ENCODE measurements at places on chromosomes 7 and 10.

DNA sequence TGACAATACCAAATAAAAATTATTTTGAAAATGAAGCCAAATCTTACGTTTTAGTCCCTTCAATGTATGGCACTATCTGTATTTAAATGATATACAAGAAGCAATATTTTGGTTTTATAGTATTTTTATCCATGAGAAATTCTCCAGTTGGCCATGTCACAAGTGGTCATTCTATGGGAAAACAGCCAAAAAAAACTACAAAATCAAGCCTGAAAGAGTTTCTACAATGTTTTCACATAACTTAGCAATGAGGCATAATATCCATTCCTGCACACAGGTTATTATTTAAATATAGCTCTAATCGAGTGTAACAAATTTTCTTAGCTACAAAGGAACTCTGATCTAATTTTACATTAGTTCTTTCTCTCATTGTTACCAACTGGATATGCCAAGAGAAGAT lies 5.4 kb downstream of the RAB11FIP2 start:
- DNase-seq, result no peak

DNA sequence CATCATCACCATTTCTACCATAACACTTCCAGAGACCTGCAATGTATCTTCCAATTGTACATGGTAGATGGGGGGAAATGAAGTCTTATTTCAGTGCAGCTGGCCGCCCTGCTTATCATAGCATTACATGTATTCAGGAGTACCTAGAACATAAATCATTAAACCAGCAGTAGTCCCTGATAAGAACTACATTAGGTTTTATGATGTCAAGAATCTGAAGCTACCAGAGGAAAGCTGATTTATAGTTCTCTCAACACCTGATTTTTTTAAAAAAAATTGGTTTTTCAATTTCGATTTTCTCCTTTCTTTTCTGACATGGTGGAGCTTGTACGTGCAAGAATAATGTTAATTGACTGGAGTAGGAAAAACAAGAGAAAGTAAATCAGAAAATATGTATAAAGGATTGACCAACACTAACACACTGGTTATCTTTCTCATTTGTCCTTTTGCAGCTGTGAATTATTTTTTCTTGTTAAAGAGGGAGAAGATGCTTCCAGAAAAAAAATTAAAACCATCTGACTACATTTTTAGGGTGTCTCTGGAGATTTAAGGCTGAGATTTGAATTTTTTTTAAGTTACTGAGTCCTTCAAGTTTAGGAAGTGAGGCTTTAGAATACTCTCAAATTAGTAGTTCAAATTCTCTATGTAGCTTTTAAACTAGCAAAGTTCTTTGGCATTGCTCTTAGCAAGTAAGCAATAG lies 59.1 kb downstream of the CSTF2T start:
- DNase-seq, result no peak

DNA sequence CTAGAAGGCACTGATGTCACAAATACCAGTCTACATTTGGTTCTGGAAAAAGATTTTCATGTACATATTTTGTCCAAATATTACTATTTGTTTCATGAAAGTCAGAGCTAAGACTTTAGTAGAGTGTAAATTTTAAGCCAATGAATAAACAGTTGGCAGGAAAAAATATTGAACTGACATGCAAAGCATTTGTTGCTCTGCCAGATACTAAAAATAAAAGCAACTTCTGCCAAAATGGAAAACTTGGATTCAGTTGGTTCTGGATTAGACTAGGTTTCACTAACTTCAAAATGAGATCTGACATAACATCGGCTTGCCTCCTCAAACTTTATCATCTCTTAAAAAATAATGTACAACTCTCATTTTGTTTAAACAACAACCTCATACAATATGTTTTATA lies 34.9 kb downstream of the FAM204A start:
- DNase-seq, result no peak

GRCh38 chr7:29080803-29081202 lies 65.5 kb downstream of the CPVL start:
- DNase-seq, result no peak

DNA sequence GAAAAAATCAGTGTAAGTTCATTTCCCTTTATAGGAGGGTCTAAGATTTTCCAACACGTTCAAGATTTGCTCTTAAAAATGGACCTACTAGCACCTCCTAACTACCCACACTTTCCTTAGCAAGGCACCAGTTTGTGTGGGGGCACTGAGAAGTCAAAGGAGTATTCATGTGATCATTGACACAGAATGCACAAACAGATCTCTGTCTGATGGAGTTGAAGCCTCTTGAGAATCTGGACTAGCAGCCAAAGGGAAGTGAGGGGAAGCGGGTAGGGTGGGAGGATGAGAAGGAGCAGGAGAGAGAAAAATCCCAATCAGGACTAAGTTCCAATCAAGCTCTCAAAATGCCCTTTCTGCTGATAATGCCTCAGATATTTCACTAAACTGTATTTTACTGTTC lies 4.1 kb downstream of the MMS19 start:
- DNase-seq, result no peak

GRCh38 chr10:94102436-94102835 lies 108.7 kb downstream of the PLCE1 start:
- no peak for DNase-seq

DNA sequence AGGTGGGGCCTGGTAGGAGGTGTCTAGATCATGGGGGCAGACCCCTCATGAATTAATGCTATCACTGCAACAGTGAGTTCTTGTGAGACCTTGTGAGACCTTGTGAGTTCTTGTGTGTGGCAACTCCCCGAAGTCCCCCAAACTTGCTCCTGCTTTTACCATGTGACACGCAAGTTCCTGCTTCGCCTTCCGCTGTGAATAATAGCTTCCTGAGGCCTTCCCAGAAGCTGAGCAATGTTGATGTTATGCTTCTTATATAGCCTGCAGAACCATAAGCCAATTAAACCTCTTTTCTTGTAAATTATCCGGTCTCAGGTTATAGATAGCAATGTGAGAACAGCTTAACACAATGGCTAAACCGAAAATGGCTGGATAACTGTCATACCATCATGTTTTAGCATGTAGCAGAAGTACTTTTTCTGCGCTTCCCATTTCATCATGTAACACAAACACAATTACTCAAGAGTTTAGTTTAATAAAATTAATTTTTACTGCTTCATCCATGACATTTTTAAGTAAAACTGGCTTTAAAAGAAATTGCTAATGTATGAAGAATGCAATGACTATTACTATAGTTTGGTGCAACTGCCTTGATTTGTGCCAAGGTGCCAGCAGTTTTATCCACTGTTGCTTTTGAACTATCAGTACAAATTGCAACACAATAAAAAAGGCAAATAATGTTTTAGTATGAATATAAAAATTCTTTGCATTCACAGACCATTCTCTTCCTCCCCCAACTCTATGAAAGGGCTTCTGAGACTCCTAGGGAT lies 87.7 kb upstream of the TMEM168 start:
- DNase-seq, result no peak

GRCh38 chr10:49602380-49603023 lies 7.6 kb upstream of the SLC18A3 start:
- DNase-seq, result no peak

- DNase-seq, result no peak
Observed at GRCh38 chr10:102764470-102765161, 20.9 kb downstream of the WBP1L start.

DNA sequence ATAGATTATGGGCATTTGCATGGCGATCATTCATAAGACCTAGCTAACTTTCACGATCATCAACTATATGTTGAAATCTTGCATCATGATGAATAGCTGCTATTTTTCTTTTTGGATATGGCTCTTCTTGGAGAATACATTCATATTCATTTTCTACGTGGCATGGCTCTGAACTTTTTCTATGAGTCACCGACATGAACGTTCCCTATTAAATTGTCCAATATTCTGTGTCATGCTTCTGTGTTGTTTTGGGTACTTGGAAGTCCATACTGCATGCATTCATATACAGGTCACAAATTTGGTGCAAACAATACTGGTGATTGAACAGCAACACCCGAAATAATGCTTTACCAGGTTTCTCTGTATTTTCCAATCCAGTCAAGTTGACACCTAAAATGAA lies 37.9 kb upstream of the ANKRD1 start:
- no peak for DNase-seq

GRCh38 chr7:150820578-150821198 lies 20.1 kb downstream of the TMEM176A start:
- DNase-seq, result no peak

DNA sequence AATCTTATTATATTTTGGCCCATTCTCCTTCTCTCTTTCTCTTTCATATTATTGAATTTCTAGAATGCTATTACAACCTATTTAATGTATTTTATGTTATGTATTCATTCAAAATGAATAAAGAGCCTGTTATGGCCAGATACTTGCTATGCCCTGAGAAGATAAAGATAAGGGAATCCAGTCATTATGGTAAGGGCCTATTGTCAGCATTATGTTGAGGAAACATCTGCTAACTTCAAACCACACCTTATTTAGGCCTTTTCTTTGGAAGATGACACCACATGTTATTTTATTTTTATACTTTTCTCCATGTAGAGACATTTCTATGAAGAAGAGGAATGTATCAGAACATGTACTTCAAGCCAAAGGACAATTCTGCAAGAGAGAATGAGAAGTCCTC lies 60.5 kb upstream of the MPP7 start:
- no peak for DNase-seq

- no peak for DNase-seq
Observed at GRCh38 chr10:44237364-44238049, 147.4 kb downstream of the CXCL12 start.

DNA sequence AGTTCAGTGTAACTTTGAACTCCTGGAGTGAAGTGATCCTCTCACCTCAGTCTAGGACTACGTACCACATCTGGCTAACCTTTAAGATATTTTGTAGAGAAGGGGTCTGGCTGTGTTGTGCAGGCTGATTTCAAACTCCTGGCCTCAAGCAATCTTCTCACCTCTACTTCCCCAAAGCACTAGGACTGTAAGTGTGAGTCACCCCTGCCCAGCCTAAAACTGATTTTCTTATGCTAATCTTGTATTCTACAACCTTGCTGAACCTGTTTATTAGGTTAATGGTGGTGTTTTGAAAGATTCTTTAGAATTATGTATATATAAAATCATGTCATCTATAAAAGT lies 58.0 kb downstream of the LCOR start:
- DNase-seq, result no peak

All from CD4-positive, alpha-beta T cell treated with Interferon gamma for 1 hour (primary cell).